ENCODE measurements at places on chromosomes 7 and 10. TPM values are rescaled to one million over a fixed set of nuclear protein-coding genes. Genes with fewer than 3 reads are reported as not detected.

C10orf67 gene
- not detected for total RNA-seq

SLC18A3 gene
- total RNA-seq, result not detected

STK31 gene
- total RNA-seq, result 0.13 TPM

DNA sequence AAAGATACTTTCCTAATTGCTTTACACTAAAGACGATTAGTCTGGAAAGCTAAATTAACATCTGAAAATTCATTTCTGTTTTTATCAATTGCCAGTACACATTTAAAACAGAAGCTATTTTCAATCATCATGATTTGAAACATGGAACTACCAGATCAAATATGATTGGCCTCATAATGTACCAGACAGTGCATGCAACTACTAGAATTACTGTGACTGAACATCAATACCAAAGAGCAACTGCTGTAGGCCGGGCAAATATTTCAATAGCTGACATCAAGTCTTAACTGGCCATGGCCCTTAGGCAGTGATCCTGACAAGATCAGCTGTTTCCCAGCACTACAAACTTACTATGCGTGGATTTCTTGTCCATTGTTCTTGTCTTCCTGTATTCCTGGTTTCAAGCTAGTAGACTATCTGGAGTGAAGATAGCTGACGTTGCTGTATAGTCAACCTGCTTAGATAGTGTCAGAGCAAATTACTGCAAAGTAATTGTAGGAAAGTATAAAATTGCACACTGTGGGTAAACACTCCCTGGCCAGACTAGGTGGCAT is 21.7 kb upstream of the WNT16 start:
- no peak for DNase-seq

DNA sequence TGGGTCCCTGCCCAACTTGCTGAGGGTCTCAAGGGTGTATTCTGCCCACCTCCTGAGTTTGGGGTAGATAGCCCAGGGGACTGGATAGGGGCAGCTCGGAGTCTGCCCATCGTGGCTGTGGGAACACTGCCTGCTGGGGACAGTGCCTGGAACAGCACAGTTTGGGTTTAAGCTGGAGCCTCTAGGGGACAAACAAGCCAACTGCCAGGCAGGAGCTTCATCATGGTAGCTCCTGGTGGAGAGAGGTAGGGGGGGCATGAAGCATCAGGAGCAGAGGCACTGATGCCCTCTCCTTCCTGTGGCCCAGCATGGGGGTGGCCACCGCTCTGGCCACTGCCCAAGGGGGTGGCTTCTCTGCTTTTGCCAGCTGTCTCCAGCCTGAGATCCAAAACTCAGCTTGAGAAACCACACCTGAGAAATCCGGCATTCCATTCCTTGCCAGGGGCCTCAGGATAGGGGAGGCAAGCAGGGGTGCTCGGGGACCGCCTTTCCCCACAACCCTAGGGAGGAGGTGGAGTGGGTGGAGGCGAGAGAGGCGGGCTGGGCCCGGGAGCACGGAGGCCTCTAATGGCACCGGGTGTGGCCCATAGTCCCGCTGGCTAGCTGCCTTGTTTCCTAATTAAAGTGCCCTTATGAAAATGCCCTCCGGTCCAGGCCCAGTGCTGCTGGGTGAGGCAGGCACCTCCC is 47.6 kb downstream of the UNC5B start:
- no peak for DNase-seq

DNA sequence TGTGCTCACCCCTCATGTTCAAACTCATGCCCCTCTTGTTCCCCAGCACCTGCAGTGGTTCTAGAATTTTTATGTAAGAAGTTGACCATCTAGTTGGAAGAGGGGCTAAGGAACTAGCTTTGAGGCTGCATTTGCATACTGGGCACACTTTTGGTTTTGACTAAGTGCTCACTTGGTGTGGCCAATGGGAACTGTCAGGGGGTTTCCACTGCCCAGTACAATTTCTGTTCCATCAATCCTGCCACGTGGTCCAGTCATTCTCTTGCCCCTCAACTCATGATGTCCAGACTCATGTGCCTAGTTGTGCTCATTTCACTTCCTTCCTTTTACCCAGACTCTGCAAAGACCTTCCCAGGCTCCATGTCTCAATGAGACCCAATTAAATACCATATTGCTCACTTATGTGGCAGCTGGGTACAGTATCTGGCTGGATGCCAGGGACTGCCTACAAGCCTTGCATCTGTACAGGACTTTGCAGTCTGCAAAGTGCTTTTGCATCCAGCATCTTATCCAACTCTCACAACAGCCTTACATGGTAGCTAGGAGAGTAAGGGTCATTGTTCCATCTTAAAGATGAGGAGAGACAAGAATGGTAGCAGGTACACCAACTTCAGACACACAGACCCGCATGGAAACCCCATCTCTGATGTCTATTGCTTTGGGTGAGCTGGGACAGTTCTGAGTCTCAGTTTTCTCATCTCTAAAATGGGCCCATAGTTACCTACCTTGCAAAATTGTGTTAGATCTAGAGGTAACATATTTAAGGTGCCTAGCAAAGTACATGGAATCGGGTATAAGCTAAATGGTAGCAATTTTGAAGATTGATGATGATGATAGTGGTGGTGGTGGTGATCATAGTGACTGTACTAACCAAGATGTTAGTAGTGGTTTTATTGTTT is 30.1 kb upstream of the KCNMA1 start:
- DNase-seq, result no peak

All from chondrocyte (in vitro differentiated cells).